ENCODE measurements at places on chromosomes 12 and 14.

DNA sequence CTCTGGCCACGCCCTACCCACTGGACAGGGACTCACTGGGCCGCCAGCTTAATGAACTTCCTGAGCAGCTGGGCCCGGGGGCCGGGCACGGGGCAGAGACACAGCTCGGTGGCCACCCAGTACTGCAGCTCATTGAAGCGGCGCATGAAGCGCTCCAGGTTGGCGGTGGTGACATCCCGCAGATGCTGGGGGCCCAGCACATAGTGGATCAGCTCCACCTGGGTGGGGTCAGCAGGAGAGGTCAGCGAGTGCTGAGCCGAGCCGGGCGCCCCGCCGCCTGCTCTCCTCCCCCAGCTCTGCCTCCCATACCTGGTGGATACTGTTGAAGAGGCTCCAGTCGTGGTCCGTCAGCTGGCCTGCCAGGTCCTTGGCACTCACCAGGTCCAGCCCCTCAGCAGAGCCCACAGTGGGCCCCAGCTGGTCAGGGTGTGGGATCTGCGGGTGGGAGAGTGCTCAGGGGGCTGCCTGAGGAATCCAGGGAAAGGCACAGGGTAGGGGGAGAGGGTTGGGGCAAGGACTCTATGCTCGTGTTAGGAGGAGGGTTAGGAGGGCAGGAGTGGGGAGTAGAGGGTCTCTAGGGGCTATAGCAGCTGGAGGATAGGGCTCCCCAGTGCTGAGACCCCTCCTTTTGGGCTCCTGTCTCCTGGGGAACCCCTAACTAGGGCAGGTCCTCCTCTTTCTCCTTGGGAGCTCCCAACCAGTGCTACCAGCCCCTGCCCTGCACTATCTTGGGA, 15.5 kb upstream of the ENDOU start:
- no peak for DNase-seq

- DNase-seq, result no peak
These were observed 37.8 kb upstream of the CMAS start for GRCh38 chr12:22008196-22008595.

DNA sequence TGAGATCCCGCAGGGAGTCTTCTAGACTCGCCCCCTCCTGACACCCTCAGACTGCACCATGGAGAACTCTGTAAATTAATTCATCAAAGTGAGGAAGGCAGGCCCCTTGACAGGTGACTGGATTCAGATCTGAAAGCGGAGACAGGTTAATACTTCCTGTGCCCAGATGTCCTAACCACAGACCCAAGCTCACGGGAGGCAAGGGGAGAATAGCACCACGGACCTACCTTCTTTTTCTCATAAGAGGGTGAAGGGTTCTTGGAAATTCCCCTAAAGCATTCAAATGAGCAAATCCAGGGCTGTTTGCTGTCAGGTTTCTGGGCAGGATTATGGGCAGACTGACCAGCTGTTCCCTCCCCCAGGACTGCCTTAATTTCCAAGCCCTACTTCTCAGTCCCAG, 170.0 kb downstream of the ZFP36L1 start:
- no peak for DNase-seq

- peak; percentile 87 for DNase-seq
These were observed 65.9 kb downstream of the FOXN3 start for GRCh38 chr14:89351221-89351515.

DNA sequence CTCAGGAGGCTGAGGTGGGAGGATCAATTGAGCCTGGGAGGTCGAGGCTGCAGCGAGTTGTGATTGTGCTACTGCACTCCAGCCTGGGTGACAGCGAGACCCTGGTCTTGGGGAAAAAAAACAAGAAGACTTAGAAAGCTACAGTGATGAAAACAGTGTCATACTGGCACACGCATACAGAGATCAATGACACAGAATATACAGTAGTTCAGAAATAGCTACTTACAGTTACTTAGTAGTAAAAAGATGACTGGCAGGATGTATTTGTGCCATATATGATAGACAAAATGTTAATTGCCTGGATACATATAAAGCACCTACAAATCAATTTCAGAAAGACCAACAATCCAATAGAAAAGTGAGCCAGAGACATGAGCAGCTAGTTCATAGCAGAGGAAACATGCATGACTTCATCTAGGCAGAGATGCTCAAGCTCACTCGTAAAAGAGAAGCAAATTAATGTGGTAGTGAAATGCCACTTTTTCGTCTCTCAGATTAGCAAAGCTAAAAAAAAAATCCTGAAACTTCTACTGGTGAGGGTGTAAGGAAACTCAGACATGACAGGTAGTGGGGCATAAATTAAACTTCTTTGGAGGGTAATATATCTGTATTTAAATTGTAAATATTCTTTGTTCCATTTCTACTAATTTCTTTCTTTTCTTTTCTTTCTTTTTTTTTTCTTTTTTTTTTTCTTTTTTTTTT, 2.5 kb upstream of the ALDH2 start:
- no peak for DNase-seq

DNA sequence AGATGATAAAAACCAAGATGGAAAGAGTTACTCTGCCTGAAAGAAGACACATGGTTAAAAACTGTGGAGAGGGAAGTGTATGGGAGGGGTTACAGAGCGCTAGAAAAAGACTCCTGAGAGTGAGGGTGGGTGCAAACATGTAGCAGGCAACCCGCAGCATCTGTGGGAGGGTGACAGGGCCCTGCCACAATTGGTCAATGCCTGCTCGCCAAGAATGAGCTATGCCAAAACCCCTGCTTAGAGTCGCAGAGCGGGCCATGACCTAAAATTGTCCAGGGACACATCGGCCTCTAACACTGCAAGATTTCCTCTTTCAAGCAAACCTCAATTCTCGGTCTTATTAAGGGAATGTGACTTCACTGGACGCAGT, 700 bp downstream of the PRKAG1 start:
- no peak for DNase-seq

GRCh38 chr12:14605401-14605989, 37.8 kb upstream of the PLBD1 start:
- DNase-seq, result peak; percentile 19

GRCh38 chr12:25262389-25263074, 11.8 kb upstream of the KRAS start:
- DNase-seq, result no peak

DNA sequence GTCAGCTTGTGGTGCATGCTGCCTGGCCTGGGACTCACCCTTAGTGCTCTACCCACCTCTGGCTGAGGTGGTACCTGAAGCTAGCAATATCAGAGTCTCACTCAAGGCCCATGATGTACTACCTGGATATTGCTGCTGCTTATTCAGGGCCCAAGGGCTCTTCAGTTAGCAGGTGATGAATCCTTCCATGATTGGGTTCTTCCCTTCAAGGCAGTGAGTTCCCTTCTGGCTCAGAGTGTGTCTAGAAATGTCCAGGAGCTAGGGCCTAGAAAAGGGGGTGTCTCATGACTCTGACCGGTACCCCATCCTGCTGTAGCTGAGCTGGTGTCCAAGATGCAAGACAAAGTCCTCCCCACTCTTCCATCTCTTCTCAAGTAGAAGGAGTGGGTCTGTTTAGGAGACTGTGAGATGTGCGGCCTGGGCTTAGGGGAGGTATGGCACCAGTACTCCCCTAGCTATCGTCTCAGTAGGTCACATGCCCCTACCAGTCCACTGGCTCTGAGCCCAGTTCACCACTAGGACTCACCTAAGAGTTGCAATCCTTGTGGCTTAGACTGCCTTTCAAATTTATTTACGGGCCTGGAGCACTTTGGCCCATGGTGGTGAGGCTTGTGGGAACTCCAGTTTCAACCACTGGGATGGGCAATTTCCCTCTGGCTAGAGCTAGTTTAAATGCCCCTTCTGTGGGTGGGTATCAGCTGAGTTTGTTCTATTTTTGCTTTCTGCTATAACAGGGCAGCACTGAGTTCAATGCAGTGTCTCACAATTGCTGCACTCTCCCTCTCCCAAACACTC, 12.2 kb downstream of the PRORP start:
- DNase-seq, result no peak

GRCh38 chr14:79543967-79544697, 667.2 kb downstream of the DIO2 start:
- DNase-seq, result peak; percentile 82

- peak; percentile 90 for DNase-seq
These were observed 417.3 kb downstream of the SNAPC1 start for GRCh38 chr14:62179367-62180018.

GRCh38 chr12:58725400-58726105, 194.8 kb downstream of the LRIG3 start:
- DNase-seq, result no peak

GRCh38 chr12:55470088-55470829, at the start of gene OR6C70:
Gene OR6C70, minus strand, starts transcription at chr12:55470138. Its CDS starts 0 bp downstream, at chr12:55470138.
- DNase-seq, result peak; percentile 6

- no peak for DNase-seq
These were observed 912.7 kb upstream of the LRFN5 start for GRCh38 chr14:40694023-40694422.

GRCh38 chr12:25084816-25085215, 110.1 kb downstream of the DNAI7 start:
- peak; percentile 58 for DNase-seq

DNA sequence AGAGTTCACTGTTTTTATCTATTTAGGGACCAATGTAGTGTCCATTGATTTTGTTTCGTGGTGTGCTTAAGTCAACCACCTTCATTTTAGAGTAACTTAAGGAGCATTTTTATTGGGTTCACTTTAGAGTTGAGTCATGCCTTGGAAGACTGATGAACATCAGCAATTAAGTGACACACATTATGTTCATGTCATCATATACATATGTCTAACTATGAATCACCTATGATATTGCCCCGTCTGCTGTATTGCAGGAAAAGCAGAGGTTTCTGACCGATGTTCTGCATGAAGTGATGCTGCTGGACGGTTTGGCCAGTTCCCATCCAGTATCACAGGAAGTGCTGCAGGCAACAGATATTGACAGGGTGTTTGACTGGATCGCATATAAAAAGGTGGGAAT, 227.1 kb downstream of the TRHDE start:
- no peak for DNase-seq

DNA sequence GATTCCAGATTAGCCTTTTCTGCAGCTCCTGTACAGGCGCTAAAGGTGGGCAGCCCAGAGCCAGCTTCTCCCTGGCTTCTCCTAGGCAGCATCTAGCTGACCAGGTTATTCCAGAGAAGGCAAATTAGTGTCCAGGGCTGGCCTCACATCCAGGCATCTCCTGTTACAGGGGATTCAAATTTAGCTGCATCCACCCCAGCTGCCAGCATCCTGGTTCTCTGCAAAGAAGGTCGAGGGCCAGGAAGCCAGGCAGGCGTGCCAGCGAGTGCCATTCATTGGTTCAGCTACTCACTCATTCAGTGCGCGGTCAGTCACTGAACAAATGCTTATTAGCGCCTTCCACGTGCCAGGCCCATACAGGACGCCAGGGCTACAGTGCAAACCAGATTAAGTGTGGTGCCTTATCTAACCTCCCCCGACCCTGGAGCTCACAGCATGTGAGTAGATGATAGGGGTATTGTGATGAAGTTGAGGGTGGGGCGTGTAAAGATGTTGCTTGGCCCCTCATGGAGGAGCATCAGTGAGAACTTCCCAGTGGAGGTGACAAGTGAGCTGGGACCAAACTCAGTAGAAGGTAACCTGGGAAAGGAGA, 15.7 kb upstream of the FAM222A start:
- no peak for DNase-seq

DNA sequence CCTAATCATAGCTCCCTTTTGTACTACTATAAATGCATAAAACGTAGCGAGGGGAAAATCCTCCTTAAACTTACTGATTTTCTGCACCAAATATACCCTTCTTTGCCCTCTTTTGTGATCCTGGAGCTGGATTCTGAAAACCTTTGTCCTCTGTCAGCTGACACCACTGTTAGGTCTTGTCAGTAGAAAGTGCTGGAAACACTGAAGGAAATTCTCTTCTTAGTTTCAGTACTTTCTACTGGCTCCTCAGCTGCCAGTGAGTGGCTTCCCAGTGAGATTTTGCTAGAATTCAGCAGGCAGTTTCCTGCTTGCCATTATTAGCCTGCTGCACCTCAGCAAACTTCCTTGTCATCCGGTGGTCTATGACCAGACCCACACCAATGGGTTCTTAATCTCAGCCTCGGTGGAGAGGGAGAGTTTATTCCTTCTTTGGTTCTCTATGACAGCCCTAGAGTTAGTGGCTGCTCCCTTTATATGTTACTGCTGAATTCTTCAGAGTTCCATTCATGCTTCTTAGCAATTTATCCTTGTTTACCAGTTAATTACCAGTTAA, 476.2 kb downstream of the FSCB start:
- peak; percentile 21 for DNase-seq

DNA sequence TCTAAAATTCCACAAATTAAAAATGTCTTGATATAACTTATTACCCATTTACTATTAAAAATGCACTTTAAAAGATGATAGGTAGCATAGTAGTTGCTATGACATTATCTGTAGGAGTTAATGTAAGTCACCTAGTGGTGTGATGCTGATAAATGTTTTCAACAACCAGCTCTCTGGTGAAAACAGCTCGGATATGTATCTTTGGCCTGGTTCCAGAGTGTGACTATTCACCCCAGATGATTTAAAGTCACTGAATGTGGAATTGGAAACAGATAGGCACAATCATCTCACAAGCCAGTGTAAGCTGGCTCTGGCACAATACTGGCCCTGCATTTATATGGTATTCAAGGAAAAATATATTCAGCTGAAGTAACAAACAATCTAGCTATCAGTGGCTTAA, 9.2 kb upstream of the CCDC196 start:
- no peak for DNase-seq

GRCh38 chr12:54266852-54267251, 13.1 kb downstream of the CBX5 start:
- DNase-seq, result no peak

DNA sequence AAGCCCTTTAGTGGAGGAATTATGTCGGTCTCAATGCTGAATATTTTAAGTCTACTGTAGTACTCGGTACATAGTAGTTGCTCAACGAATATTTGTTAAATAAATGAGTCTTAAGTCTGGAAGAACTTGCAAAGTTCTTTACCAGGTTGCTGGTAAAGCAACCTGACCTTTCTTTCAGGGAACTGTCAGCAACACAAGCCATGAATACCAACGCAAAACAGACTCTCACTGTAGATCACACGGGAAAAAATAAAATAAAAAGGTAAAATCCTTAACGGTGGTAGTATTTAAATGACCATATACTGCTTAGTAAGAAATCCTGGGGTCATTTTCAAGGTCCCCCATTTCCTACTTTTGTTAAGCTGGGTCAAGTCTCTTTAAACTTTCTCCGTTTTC, 447 bp upstream of the NUBPL start:
- DNase-seq, result peak; percentile 17

- DNase-seq, result no peak
These were observed 183.1 kb downstream of the PIWIL1 start for GRCh38 chr12:130520784-130521183.

DNA sequence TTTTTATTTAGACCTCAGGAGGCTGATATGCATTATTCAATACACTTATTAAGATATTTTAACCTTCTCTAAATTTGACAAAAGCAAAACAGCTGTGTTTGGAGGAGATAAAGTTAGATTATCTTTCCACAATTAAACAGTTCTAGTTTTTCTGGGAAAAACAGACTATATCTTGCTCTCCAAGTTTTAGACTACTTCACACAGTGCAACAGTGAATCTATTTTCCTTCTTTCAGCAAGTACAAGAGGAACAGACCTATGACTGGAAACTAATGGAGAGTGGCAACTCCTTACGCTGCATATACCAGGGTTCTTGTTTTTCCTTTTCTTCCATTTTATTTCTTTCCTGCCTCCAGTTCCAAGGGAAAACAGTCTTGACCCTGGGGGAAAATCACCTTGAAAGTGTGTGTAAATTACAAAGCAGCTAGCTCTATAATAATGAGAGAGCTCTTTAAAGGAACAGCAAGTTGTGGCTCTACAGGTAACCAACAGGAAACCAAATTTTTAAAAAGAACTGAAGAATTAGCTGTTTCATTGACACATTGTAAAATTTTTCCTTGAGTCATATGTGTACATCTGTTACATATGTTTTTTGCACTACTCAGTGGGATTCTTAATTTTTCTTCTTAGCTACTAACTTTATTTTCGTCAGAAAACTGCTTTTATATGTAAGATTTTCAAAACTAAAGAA, 27.4 kb downstream of the DNM1L start:
- DNase-seq, result no peak

All from GM23338 (cell line).